Daoy (cell line): ENCODE measurements at places on chromosomes 11 and 22. TPM values are rescaled to one million over a fixed set of nuclear protein-coding genes. Genes with fewer than 3 reads are reported as not detected.

The BID gene
- total RNA-seq, result 133 and 164 TPM in 2 replicates

The CATSPERZ gene
- 0.23 and 6.0 TPM in 2 replicates for total RNA-seq

- peak; percentile 5 for DNase-seq
Observed at GRCh38 chr11:45543808-45544422, 121.5 kb downstream of the CHST1 start.

- no peak for DNase-seq
Observed at GRCh38 chr11:74468936-74469335, 1.6 kb upstream of the KCNE3 start.
